Left renal pelvis (tissue), 4 donors: ENCODE measurements at places on chromosomes 1 and 21.

DNA sequence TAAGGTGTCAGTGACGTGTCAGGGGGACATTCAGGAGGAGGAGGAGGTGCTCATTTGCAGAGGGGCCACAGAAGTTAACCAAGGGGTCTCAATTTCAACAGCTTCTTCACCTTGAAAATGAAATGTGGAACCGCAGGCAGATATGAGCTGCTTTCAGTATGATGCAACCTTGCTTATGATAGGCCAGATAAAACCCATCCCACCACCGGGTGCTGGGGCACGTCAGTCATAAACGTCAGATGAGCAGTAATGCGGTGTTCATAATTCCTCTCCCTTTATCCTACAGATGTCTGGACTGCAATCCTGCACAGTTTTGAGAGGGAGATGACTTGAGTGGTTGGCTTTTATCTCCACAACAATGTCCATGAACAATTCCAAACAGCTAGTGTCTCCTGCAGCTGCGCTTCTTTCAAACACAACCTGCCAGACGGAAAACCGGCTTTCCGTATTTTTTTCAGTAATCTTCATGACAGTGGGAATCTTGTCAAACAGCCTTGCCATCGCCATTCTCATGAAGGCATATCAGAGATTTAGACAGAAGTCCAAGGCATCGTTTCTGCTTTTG lies 1.7 kb downstream of the PTGFR start:
- DNase-seq, result no peak

- DNase-seq, result no peak
Observed at GRCh38 chr1:27884006-27884954, 11.9 kb downstream of the THEMIS2 start.

DNA sequence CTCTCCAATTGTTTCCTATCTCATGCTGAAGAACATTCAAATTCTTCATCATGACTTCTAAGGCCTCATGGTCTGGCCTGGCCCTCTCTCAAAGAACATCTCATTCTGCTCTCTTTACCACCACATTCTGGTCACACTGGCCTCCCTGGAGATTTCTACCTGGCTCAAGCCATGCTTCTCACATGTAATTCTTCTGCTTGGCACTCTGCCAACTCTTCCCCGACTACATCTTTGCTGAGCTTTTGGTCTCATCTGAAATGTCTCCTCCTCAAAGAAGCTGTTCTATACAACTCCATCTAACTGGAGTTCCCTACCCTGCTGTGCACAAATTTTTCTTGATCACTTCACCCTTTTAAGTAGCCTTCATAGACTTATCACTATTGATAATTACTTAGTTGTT lies 1.4 kb upstream of the TBX19 start:
- DNase-seq, result no peak

- DNase-seq, result no peak
Observed at GRCh38 chr1:247935781-247936180, 11.1 kb downstream of the OR2AJ1 start.

DNA sequence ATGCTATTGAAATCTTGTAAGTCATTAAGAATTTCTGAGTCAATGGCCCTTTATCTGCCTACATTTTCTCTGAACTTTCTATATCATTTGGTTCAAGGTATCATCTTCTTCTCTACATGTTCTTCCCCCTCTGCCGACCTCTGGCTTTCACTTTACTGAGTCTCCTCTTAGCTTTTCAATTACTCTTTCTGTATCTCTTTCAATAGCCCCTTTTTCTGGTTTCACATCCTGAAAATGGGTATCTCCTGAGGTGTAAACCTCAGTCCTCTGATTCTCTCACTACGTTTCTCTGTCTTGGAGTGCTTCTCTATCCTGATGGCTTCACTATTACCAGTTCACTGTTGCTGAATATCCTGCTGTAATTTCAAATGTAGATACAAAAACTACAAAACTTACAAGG lies 98.9 kb downstream of the LYST start:
- no peak for DNase-seq

DNA sequence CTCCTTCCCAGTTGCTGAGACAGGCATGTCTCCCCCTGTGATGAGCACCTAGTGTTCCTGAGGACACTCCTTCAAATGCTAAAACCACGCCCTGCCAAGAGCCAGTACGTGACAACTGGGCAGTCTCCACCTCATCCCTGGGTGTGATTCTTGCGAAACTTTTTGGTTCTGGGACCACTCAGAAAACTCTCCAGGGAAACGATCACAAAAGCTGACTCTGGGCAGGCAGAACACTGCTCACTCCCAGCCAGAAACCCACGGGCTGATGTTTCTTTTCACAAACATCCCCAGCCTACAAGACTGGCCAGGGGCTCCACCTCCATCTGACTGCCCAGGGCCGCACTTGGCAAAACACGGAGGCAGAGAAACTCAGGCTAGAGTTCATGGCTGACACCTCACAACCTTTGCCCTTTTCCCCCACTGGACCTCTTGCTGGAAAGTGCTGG lies 24.4 kb downstream of the DHRS3 start:
- no peak for DNase-seq

GRCh38 chr1:207890136-207890738 lies 20.7 kb downstream of the CD34 start:
- no peak for DNase-seq

DNA sequence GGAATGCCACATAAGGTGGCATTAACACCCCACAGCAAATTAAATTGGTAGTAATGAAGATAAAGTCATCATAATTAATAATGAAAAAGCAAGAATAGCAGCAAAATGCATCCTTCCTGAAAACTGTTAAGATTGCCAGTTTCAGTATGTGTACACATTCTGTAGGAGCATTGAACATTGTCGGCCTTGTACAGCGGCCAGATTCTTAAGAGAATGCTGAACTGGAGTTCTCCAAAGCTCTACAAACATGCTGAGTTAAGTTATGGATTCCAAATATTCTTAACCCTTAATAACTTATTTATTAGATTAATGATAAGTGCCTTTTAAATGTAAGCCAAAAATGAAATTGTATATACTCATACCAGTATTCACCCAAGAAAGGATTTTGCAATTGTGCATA lies 189.9 kb downstream of the AK5 start:
- no peak for DNase-seq

DNA sequence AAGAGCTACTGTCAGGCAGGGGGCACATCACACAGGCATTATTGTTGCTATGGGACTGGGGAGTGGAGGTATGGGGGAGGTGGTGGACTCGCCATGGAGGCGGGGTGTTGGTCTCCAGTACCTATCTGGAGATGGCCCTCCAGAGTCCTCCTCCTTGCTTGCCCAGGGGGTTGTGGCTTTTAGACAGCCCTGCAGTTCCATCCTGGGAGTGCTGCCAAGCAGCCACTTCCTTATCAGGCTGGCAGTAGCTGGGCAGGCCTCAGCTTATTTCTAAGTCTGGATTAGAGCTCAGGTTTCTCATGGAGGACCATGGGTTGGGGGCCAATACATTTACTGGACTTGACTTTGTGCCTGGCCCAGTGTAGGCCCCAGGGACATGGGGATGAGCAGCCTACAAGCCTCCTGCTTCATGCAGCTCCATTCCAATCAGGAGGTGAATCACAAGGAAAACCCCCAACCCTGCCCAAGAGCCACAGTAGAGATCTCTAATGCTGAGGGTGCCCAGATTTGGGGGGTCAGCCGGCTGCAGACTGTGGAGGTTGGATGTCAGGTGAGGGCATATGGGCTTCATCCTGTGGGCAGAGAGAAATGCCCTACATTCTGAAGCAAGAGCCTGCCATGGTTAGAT lies 210.7 kb upstream of the EDN2 start:
- no peak for DNase-seq

DNA sequence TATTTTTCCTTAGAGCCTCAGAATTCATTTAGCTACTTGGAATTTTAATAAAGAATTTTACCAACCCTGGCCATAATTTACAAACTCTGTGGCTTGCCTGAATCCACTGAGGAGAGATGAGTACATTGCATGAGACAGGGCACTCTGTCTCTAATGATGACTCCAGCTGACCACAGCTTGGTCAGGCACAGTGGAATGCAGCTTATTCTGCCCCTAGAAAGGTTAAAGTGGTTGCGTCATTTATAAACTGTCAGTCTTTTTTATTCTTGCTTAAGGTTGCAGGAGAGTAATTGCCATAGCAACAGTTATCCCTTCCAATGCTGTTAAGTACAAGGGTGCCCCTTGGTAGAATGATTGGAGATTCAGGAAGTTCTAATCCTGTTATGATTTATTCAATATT lies 28.3 kb downstream of the PDE4B start:
- DNase-seq, result no peak

DNA sequence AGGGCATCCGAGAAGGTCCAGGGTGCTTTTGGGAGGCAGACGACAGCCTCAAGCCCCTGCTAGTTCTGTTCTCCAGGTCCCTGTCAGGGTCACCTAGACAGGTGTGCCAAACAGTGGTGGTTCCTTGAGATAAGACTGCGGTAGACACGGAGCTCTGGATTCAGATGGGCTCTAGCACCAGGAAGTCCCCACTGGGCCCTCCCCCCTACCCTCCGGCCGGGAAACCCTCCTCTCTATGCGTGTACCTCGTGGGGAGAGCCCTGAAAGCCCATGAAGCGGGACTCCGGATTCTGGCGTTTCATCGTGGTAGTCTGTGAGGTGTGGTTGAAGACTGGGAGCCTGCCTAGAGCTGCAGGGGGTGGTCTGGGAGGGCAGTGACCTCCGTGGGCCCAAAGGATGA lies 2.1 kb upstream of the KCNA2 start:
- DNase-seq, result no peak

DNA sequence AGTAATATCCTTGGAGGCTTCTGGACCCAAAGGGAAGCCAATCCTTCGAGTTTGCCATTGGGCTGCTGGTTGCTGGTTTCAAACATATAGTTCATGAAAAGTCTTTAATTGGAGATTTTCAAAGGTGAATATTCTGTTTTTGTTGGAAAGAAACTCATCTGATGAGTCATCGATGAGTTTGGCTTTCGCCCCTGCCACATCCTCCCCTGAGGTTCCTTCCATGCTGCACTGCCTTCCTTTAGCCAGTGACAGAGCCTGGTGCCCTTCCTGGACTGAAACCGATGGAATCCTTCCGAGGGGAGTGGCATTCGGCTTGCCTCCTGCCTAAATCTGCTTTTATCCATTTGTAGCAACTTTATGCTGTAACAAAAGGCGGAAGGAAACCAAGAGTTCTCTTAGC lies 550.0 kb downstream of the KIF26B start:
- no peak for DNase-seq

- no peak for DNase-seq
Observed at GRCh38 chr1:48693180-48693579, 83.5 kb downstream of the BEND5 start.

DNA sequence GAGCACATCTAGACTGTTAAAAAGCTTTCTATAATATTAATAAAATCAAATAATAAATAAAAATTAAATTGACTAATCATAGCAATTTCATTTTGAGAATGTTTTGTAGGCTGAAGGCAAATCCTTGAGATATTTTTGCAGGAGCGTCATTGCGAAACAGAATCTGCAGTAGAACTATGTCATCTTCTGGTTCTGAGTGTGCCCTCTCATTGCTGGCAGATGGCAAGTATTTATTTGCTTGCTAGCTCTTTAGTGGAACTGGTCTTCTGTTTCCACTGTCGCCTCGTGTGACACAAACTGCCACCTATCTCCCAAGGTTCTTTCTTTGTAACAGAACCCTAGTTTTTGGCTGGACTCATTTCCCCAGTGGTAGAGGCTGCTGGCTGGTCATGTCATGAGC lies 19.0 kb upstream of the IRF2BP2 start:
- no peak for DNase-seq

- no peak for DNase-seq
Observed at GRCh38 chr1:66931590-66931989, 6.8 kb downstream of the MIER1 start.

DNA sequence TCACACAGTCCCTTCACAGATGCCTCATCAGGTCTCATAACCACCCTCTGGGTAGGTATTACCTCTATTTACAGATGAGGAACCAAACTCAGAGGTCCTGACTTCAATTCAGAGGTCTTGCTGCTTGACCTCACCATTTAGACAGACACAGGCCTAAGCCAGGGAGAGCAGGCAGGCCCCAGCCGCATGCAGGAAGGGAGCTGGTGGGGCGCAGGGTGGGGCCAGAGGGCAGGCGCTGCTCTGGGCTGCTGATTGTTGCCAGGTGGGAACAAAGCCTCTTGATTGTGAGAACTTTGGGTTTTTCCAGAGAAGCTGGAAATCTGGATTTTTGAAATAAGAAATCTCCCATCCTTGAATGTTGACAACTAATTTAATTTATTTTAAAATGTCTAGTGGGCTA lies 19.9 kb upstream of the PRELP start:
- DNase-seq, result no peak

DNA sequence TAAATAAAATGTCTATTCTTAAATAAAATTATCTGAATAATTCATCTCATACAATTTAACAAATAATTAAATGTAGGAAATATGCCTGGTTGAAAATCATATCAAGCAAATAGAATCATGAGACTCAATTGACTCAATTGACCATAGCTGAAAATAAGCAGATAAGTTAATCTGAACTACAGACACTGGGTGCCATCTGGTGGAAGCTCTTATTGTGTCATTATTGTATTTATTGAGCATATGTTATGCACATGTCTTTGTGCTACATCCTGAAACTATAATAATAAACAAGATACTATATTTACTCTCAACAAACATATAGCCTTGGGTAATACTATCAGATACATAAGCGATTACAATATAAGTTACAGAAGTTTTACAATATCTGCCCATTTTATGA lies 41.0 kb downstream of the BRINP3 start:
- DNase-seq, result no peak

DNA sequence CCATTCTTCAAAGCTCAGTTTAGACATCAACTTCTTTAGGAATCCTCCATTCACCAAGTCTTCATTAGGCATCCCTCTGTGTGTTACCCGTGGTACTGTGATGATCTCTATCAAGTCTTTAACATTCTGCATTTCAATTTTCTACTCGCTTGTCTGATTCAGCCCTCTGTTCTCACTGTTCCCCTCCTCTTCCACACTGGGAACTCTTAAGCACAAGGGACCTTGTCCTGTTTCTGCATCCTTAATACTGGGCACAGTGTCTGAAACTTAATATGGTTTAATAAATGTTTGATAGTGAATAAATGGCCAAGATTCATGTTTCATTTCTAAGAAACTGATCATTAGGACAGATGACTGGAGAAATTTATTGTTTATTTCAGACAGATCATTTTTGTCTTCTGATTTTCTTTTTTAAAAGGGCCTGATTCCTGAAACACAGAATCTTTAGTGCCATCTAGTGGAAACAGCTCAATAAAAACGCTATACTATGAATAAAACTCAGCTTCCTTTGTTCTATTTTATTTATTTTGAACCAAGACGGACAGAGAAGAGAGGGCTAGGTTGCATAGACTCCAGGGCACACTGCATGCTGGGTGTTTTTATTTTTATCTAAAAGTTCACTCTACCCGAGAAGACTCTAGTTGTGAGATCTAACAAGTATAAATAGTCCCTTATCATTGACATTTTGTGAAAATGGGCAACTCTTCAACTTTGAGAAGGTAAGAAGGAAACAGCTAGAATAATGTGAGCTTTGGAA lies 7.0 kb upstream of the TRIM45 start:
- no peak for DNase-seq

- no peak for DNase-seq
Observed at GRCh38 chr1:65949933-65950332, 157.2 kb downstream of the PDE4B start.

GRCh38 chr1:202162418-202163280 lies 2.2 kb upstream of the PTPN7 start:
- no peak for DNase-seq
